HFF-Myc (cell line): ENCODE measurements at places on chromosomes 6 and 20.

- no peak for DNase-seq
Measured at GRCh38 chr6:158437571-158437970, 122.3 kb upstream of the TMEM181 start.

- peak; percentile 70 for DNase-seq
Measured at GRCh38 chr20:50186151-50186885, 4.3 kb upstream of the CEBPB start.

- DNase-seq, result no peak
Measured at GRCh38 chr6:101544286-101544685, 150.8 kb downstream of the GRIK2 start.

DNA sequence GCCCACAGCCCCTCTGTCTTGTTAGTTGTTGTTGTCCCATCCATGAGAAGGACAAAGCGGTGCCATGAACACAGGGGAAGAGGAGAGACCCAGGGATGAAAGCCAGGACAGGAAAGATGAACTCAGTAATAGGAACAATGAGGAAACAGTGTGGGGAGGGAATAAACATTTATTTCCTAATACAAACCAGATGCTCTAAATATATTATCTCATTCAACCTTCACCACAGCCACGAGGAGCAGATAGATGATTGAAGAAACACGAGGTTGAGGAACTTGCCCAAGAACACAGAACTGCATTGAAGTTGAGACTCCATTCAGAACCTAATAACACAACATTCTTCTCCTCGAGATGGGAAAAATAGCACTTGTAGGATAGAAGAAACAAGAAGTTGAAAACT lies 53.0 kb upstream of the AIG1 start:
- peak; percentile 36 for DNase-seq

DNA sequence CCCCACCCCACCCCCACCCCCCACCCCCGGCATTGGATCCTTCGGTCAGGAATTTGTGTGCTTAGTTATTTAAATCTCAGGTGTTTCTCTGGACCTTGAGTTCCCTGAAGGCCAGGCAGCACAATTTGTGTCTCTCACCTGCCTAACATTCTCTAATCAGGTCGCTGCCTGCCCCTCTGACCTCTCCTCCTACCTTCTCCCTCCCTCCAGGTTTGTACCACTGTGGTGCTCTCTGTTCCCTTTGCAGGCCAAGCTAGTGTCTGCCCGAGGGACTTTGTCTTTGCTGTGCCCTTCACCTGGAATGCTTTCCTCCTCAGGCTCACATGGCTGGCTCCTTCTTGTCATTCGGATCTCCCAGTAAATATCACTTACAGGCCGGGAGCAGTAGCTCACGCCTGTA lies 131.4 kb upstream of the SLC2A12 start:
- no peak for DNase-seq

DNA sequence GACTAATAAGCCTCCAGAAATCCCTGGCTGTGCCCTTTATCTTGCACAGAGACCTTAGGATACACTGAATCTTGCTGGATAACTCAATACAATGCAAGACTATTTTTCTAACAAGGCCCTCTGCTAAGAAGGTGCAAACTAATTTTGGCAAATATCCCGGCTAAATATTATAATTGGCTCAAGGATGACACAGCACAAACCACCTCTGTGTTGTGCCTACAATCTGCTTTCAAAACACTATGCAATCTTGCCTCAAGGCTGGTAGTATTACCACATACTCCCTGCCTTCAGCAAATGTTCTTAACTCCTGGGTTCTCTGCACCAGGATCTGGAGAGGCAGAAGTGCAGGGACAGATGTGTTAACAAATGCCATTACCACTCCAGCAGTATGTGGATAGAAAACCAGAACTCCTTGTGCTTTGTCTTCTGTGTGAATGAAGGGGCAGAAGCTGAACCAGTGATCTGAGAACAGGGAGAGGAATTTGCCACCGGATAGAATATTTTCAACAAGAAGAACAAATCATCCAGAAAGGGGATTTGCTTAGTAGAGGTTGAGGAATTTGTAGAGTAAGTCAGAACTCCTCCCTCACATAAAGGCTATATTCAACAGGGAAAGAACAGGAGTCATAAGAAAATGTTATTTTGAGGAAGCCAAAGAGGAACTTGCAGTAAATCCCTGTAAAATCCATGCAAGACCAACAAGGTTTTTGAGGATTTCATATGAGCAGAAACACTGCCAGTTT lies 74.1 kb upstream of the SLC4A11 start:
- DNase-seq, result no peak

- DNase-seq, result no peak
Measured at GRCh38 chr6:64288351-64288750, 652.7 kb downstream of the PHF3 start.

GRCh38 chr6:43334466-43335095 lies 26.0 kb upstream of the CRIP3 start:
- peak; percentile 56 for DNase-seq

GRCh38 chr6:89487864-89488263 lies 54.9 kb downstream of the ANKRD6 start:
- DNase-seq, result no peak

- DNase-seq, result no peak
Measured at GRCh38 chr6:137602313-137603197, 108.4 kb upstream of the OLIG3 start.

DNA sequence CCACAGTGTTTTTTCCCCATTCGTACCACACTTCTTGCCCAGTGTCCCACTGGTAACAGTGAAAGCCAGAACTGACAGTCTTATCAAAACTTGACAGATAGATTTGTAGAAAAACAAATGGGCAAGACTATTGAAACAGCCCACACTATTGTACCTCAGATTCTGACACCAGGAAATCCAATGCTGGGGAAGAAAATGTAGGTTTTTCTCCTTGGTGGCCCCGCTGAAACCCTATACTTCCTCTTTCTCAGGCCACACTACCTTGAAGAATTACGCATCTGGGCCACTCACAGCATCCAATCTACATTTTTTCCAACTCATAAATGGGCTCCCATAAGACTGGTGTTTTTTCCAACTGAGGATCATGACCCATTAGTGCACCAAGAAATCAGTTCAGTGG lies 90.9 kb upstream of the HDDC2 start:
- DNase-seq, result no peak

GRCh38 chr6:11460001-11460668 lies 77.4 kb upstream of the TMEM170B start:
- DNase-seq, result peak; percentile 4

GRCh38 chr20:58131551-58132142 lies 96.8 kb downstream of the ANKRD60 start:
- peak; percentile 81 for DNase-seq

DNA sequence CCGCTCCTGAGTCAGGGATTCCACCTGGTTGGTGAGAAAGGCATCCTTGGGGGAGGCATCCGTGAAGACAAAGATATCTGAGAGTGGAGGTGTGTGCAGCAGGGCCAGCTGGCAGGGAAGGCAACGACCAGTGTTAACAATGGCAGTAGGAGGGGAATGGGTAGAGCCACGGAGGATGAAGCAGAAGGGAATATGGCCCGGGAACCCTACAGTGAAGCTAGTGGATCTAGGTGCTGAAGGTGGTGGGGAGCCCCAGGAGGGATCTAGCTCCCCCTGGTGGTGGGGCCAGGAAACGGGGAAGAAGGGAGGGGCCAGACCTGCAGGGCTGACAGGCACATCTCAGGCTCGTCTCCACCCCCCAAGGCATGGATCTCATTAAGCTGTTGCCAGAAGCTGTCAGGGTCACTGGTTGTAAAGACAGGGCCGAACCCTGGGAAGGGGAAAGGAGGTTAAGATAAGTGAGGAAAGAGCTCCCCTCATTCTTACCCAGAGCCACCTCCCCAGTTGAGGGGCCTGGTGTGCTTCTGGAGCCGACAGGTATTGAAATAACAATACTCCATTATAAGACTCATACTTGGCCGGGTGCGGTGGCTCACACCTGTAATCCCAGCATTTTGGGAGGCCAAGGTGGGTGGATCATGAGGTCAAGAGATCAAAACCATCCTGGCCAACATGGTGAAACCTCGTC lies 7.3 kb downstream of the VWA7 start:
- DNase-seq, result no peak

GRCh38 chr6:24949020-24949569 lies 13.3 kb upstream of the RIPOR2 start:
- no peak for DNase-seq

GRCh38 chr6:7257521-7258230 lies 55.3 kb downstream of the SSR1 start:
- DNase-seq, result no peak

DNA sequence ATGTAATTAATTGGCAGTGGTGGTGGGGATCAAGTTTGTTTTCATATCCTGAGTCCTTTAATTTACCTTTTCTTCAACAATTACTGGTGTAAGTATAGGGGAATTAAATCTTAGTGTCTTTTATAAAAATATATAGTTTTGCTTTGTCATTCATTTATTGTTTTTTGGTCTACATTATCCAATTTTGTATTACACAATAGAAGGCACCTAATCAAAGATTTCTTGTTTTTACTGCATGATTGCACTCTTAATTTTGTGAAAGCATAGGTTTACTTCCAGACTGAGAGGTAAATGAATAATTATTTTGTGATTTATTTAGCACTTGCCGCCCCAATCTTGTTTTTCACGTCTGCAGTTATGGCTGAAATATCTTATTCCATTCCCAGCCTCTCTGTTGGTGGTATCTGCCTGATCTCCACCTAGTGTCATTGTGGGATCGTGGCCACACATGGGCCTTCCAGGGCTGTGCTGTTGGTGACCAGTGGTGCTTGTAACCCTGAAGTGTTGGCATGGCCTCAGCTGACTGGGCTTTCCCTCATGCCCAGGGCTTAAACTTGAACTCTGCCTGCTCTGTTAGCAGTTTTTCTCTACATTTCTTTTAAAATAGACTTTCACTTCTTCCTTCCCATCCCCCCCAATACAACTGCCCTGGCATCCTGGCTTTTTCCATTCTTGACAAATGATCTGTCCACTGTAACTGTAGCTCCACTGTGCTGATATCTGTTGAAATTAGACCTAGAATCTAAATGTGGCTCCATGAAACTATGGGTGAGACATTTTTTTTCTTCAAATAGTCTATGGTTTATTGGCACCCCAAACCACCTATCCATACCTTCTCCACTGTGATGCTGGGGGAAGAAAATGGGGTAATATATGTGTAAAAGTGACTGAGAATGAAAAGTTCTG lies 24.8 kb downstream of the E2F3 start:
- DNase-seq, result no peak

DNA sequence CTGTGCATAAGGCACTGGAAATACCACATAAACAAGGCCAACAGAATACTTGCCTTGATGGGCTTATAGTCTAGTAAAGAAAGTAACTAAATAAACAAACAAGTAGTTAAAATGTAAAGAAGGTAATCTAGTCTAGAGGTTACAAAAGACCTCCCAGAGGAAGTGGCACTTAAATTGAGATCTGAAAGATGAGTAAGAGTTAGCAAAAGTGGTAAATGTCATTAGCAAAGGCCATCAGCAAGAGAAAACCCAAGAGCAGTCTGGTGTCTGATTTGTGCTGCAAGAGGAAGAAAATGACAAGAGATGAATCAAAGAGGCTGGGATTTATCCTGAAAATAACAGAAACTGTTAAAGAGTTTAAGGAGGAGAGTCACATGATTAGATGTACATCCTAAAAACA lies 96.6 kb upstream of the SMLR1 start:
- no peak for DNase-seq

DNA sequence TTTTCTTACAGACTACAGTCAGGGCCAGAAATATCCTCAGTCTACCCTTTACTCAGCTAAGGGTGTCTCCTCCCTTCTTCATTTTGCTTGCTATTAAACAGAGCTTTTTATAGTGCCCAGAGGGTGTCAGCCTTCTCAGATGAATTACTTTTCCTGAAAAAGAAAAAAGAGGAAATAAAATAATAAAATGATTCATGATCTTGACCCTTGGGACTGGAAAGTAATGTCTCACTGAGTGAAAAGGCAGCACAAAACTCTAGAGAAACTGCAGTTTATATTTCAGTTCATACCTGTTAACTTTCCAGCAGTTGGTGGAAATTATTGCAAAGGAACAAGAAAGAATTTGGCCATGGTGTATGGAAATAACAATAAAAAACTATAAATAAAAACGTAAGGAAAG lies 170.6 kb downstream of the IBTK start:
- no peak for DNase-seq

DNA sequence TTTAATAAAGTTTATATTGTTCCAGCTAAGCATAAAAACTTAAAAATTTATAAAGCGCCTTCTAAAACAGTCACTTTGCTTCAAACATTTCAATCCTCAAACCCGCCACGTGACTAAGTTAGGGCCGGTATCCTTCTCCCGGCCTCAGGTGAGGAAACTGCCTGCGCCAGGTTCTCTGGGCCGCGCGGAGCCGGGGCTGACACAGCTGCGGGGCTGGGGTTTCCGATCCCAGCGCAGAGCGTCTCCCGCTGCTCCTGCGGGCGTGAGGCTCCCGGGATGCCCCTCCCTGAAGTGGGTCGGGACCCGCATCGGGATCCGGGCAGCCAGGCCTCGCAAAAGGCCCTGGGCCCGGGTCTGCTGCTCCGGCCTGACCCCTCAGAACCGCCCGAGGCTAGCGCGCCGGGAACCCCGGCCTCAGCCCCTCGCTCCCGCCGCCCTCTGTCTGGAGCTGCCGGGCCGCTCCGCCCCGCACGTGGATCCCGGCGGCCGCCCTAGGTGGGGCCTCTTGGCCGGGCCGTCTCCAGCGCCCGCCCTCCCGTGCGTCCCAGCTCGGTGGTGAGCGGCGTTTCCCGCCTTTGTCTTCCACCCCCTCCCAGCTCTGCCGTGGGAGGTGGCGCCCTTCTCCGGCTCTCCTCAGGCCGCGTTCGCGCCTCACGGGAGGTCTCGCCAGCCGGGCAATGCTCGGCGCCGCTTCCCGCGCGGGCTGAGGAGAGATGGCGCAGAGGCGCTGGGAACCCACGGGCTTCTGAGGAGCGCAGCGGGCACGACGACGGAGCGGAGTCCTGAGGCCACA lies 267.9 kb downstream of the DLL1 start:
- DNase-seq, result no peak

DNA sequence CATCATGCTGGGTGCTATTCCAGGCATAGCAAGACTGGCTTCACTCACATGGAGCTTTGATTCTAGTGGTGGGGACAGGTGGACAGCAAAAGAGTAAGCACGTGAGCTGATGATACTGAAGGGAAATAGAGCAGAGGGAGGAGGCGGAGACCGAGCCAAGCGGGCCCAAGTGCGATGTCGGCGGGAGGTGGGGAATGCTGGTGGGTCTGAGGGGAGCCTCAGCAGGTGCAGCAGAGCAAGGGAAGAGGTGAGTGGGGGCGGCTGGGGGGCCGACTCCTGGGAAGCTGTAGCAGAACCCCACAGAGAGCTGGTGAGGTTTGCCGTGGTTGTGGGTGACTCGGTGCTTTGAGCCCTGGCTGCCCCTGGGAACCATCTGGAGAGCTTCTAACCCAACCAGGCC lies 10.2 kb downstream of the RTEL1 start:
- no peak for DNase-seq

DNA sequence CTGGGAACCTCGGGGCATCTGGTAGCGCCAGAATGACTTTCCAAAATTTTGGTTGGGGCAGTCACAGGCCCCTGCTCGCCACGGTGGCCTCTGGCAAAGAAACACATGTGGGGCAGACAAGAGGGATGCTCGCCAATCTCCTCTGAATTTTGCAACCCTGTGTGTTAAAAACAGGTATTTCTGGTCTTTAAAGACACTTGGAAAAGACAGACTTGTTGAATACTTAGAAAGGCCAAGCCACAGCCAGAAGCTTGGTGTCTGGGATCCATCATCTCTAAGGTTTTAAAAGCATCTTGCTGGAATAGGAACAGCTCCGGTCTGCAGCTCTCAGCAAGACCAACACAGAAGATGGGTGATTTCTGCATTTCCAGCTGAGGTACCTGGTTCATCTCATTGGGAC lies 31.2 kb downstream of the HLA-E start:
- no peak for DNase-seq
